ENCODE measurements at places on chromosomes 12 and 14.

DNA sequence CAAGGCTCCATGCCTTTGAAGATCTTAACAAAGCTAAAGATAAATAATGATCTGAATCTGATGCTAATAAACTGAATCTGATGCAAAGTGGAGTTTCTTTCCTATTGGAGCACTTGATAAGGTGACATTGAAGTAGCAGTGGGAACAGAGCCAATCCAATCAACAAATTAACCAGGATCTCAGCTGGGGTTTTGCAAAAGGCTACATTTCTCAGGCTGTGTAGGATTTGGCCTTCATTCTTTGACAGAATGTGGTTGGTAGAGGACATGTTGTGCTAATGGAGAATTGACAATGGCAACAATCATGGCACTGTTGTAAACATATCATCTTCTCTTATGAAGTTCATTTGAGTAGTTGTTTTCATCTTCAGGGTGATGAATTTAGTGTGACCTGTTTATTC is 164.9 kb downstream of the CCDC91 start:
- no peak for DNase-seq

- DNase-seq: no peak
These were observed 81.4 kb upstream of the EEA1 start for GRCh38 chr12:93010461-93010860.

DNA sequence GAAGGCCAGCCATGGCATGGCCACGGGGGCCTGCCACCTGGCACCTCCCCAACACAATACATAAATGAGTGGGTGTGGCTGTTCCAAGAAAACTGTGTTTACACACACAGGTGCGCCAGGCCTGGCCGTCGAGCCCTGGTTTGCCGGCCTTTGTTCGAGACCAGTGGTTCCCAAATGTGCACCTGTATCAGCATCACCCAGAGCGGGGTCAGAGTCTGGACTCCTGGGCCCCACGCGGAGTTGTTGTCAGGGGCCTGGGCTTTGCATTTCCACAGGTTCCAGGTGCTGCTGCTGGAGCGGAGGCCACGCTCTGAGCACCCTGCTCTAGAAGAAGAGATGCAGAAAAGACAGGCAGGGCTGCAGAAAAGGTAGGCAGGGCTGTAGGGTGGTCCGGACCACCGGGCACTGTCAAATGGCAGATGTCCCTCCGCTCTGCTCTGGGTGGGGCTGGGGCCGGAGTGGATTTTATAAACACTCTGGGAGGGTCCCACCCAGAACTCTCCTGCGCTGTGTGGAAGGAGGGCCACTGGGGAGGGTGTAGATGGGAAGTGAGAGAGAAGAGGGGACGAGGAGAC is 4.2 kb upstream of the ASPG start:
- DNase-seq: no peak

DNA sequence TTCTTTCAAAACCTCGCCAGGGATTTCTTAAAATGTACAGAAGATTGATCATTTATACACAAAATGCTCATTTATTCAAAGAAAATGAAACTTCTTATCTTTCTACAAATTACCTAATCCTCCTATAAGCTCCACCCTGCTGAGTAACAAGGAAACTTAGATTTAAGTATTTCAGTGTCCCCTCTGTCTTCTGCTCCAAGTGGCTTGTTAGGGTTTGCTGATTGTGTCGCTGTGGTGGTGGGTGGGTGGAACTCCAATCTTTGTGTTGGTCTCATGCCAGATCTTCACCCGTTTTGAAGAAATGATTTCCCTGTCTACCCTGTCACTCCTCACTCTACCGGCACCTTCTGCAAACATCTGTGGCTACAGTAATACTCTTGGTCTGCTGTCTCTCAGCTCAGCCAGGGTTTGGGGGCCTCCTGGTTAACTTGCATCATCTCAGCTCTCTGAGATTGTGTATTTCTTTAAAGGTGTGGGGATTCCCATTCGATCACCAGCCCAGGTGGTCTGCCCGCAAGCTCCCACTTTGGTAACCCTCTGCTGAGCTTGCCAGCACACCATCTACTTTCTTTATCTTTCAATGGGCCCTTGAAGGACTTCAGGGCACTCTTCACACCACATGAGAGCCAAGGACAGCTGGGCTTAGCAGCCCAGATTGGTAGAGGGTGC is 73.8 kb downstream of the DRAM1 start:
- no peak for DNase-seq

- DNase-seq: no peak
These were observed 44.6 kb upstream of the KITLG start for GRCh38 chr12:88624911-88625310.

DNA sequence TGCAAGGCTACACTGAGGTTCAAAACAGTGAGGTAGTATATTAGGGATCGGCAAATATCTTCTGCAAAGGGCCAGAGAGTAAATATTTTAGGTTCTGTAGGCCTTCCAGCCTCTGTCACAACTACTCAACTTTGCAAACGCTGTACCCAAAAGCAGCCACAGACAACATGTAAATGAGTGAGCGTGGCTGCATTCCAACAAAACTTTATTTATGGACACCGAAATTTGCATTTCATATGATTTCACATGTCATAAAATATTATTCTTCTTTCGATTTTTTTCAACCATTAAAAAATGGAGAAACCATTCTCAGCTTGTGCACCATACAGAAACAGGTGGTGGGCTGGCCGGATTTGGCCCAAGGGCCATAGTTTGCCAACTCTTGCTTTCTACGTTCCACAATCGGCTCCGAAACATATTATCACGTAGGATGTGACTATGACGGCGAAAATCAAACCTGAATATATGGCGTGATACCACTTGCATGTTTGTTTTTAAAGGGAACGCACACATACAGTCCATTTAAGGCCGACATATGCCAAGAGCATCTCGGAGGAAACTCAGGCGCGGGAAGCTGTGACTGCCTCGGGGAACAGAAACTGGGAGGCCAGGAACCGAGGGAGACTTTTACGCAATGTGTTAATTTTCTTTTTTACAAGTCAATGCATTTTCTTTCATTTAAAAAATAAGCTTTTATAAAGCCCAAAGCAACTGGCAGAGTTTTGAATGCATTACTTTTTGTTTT is 7.1 kb downstream of the NCOR2 start:
- no peak for DNase-seq

DNA sequence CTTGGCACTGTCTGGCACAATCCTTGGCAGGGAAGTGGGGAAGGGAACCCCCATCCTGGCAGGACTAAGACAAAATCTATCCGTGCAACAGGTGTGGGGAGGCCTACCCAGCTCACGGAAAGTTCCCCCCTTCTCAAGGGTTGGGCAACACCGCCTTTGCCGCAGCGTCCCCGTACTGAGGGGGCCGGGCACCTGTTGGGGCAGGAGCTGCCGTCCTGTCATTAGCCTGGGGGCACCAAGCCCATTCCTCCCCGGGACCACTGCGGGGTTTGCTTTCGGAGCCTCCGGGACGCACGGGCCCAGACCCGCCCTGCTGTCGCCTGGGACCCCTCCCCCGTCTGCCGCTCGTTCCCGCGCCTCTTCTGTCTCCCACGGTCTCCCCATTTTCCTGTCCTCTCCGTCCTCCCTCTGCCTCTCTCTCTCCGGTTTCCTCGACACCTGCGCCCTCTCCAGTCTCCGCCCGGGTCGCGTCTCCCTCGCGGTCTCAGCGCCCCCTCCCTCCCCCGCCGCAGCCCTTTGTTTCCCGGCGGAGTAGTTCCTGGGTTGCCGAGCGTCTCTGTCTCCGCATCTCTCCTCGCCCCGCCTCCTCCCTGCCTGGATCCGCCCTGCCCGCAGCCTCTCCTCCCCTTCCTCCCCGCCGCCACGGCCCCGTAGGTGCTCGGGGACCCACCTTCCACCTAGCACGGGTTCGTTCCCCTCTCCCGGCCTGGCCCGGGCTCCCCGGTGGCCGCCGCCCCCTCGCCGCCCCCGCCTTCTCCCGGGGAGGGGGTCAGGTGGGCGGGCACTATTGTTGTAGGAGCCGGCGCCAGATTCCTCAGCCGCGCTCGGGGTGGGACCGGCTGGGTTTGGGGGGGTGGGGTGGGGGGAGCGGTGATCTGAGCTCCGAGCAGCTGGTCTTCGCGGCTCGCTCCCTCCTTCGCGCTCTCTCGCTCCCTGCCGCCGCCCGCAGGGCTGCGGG is at the start of gene CACNB3:
TSS of gene CACNB3 (plus strand) at position 624 of the 958 bp plus-strand sequence. CDS start 434 bp downstream, outside the sequence.
- peak; percentile 92 for DNase-seq

DNA sequence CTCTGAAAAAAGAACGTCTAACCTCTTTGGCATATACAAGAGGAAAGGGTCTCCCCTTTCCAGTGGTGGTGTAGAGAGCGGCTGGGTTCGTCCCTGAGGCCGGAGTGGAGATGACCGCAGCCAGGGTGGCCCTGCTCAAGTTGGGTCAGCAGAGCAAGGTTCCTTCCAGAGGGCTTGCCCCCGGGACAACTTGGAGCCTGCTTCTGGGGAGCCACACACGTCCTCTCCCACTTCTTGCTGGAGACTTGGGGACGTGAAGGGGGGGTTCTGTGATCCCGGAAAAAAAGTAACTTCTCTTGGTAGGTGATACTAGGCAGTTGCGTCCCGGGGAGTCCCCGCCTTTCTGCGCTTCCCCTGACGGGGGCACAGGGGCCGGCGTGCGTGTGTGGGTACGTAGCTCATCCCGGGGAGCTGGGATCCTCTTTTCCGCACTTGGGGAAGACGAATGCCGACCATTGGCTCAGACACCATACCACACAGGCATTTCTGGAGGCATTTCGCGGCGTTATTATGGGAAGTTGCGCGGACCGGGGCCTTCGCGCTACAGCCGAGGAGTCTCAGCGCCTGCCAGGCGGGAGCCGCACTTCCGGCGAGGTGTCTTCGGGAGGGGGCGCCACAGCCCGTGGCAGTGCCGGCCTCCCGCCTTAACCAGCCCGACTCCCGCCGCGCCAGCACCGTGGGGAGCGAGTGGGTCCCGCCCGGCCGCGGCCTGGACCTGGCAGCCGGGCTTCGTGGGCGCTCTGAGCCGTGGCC is 14.8 kb upstream of the PAX9 start:
- DNase-seq: peak; percentile 70

DNA sequence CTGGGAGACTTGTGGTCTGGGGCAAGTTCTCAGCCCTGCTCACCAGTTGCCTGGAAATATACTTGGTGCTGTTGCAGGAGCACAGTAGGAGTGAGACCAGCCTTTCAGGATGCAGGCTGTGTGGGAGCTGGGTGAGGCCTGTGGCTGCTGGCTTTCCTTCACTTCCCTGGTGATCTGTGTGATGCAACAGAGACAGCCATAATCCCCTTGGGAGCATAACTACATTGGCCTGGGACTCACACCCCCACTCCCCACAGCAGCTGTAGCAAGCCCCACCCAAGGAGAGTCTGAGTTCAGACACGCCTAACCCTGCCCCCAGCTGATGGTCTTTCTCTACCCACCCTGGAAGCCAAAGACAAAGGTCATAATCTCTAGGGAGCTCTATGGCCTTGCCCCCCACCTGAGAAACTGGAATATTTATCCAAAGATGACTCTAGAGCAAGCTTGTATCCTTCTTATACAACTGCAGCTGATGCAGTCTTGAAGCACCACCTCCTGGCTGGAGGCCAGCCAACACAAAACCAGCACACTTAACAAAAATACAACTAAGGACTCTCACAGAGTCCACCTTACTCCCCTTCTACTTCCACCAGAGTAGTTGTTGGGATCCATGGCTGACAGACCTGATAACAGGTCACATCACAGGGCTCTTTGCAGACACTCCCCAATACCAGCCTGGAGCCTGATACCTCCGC is 190.4 kb upstream of the CPNE8 start:
- no peak for DNase-seq

- DNase-seq: no peak
These were observed 386.9 kb downstream of the ZFP36L1 start for GRCh38 chr14:68405961-68406360.

DNA sequence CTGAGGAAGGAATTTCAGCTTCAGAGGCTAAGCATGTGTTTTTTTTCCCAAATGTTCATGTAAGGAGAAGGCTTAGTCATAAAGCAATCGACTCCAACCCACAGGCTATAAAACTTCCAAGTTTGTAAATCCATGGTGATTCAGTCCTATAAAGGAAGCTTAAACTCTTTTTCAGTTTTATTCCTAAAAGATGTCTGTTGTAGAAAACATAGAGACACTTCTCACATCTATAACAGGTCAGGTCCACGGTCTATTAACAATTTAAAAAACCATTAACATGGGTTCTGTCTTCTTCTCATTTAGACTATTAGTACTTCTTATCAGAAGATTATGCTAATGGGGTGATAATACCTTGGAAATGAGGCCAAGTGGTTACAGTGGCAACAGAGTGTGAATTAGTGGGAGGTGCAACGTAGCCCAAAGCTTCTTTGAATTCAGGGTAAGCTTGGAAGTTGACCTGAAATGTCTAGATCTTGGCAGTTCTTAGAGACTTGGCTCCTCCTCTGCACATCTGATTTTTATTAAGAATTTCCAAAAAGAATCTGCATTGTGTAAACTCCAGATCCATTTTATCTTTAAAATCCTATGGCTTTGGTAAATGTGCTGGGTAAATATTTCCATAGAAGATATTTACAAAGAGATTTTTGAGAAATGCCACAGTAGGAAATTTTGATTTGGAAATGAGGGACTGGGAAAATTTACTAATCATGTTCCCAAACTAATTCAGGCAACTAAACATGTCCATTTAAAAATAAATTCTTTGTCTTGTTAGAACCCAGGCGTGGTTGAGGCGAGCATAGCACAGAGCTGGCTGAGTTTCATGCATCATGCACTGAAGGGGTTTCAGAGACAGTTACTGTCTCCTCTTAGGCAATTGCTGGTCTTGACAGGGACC is 86.4 kb downstream of the EML1 start:
- DNase-seq: no peak
